ENCODE measurements at places on chromosomes 4 and X.

GRCh38 chrX:39445336-39445735, 644.1 kb downstream of the MID1IP1 start:
- DNase-seq = no peak

DNA sequence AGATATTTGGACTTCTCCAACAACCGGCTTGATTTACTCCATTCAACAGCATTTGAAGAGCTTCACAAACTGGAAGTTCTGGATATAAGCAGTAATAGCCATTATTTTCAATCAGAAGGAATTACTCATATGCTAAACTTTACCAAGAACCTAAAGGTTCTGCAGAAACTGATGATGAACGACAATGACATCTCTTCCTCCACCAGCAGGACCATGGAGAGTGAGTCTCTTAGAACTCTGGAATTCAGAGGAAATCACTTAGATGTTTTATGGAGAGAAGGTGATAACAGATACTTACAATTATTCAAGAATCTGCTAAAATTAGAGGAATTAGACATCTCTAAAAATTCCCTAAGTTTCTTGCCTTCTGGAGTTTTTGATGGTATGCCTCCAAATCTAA, 19.3 kb upstream of the TLR8 start:
- DNase-seq = no peak

DNA sequence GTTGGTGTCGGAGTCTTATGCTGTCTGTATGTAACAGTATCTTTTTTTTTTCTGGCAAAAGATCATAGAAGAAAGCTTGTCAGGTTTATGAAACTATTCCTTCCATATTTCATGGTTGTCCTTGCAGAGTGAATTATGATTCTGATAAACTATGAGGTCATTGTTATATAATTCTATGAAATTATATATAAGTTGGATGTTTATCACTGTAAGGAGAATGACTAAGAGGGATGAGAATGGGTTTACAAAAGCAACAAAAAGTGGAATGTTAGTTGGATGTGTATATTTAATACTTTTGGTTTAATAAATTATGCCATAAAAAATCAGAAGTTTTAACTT, 43.1 kb downstream of the RAPGEF2 start:
- no peak for DNase-seq

GRCh38 chr4:120065974-120066516, 603 bp downstream of the MAD2L1 start:
- no peak for DNase-seq

DNA sequence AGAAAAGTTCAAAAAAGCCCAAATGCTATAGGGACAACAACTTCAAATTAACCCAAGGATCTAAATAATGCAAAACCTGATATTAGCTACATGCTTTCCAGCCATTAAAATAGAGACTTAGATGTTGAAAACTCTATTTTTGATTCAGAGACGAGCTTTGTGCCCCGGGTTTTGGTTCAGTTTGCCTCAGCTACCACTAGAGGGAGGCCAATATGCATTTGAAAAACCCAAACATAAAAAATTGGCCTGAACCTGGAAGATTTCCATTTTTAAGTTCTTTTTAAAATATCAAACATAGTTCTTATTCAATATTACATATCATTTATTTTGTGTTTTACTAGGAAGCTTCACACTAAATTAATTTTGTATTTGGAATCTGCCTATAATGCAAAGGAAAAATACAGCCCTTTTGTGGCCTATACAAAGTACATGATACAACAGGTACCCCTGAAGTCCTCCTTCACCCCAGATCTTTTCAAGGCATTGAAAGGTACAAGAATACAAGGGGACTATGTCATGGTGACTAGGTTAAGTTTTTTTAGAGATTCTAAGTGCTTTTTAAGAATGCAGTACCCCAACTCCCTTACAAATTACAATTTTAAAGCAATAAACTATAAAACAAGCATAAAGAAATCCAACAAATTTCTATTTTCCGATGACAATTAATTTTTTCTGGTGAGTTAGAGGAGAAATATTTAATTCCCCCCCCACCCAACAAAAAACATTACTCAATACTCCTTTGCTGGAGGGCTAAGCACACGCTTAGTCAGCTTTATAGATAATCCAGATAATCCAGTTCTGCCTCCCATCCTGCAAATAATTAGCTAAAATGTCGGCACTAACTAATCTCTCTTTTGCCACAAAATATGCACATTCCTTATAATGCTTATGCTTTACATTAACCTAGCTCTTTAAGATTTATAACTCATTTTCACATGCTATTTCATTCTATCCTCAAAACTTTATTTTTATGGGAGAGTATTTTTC, 97.7 kb upstream of the PTPN13 start:
- no peak for DNase-seq

GRCh38 chr4:89657931-89658700, 178.8 kb downstream of the SNCA start:
- no peak for DNase-seq

- no peak for DNase-seq
Observed at GRCh38 chrX:46433892-46434291, 111.3 kb downstream of the ZNF674 start.

DNA sequence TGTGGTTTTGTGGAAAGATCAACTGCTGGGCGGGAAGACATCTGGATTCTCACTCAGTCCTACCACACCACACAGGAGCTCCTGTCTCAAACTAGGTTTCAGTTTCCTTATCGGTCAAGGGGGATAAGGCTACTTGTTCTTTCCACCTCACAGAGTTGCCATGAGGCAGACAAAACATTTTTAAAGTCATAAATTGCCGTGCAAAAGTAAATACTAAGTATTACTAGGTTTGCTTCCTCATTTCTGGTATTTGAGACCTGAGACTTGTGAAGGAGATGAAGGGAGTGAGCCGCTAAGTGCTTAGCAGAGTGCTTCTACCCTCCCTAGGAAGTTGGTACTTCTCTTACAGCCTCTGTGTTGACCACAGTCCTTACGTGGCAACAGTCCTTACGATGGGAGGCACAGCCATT, 1.5 kb downstream of the LAP3 start:
- no peak for DNase-seq

- no peak for DNase-seq
Observed at GRCh38 chr4:71095545-71095944, 102.1 kb downstream of the DCK start.

GRCh38 chr4:147481577-147482109, 746 bp downstream of the EDNRA start:
- DNase-seq = no peak

- no peak for DNase-seq
Observed at GRCh38 chrX:7872042-7872441, 29.1 kb downstream of the VCX start.

DNA sequence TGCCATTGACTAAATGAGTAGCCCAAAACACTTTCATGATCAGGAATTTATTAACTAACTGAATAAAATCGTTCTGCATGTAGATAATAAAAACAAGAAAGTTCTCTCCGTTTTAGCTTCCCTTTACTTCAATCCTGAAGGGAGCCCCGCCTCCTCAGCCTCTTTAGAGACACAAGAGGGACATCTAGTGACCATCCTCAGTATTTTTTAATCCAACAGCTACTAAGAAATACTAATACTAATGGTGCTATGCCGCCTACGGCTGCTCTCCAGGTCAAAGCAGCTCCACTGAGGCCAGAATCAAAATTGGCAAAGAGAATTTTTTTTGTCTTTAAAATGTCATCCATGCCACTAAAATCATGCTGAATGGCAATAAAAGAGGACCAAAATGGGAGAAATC, 3.2 kb upstream of the PCDH19 start:
- DNase-seq = no peak

- DNase-seq = no peak
Observed at GRCh38 chr4:149056615-149057014, 614.4 kb upstream of the NR3C2 start.

GRCh38 chrX:69179380-69179911, 14.2 kb upstream of the PJA1 start:
- DNase-seq = no peak

GRCh38 chrX:21655901-21656586, 2.1 kb downstream of the KLHL34 start:
- DNase-seq = no peak

DNA sequence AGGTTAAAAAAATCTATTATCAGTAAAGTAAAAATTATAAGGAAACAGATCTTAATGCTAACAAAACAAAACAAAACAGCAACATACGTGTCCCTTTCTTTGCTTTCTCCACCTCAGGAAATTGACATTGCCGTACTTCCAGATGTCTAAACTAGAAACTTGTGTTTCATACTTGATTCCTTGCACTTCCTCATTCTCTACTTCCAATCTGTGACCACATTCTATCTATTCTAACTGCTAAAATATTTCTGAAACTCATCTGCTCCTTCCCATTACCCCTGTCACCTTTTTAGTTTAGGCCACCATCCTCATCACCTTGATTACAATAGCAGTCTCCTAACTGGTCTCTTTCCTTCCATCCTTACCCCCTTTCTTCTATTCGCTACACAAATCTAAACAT, 22.5 kb upstream of the RPA4 start:
- no peak for DNase-seq

GRCh38 chrX:153686711-153687110, 1.0 kb upstream of the SLC6A8 start:
- DNase-seq = no peak

- DNase-seq = no peak
Observed at GRCh38 chrX:39883666-39884065, 214.1 kb downstream of the BCOR start.

DNA sequence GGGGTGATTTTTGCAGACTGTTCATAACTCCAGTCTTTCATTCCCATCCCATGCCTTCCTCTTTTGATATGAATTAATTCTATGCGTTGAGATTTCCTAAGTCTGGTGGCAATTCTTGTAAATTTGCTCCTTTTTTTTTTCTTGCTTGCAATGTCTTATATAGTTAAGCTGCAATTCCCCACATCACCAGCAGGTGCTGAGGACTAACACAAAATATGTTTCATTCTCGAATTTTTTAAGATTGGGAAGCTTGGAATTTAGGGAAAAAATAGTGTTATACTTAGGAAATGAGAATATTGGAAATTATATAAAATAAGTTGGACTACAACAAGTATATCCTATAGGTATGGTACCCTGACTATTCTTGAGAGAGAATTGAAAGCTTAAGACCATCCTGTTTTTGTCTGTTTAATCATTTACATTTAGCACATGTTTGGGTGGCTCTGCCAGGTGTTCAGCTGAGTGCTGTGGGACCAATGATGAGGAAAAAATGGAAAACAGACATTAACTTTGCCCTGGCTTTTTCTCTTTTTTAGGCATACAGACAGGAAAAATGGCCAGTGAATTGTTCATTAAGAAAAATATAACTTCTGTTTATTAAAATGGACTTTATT, 30.2 kb downstream of the AFF2 start:
- DNase-seq = no peak

DNA sequence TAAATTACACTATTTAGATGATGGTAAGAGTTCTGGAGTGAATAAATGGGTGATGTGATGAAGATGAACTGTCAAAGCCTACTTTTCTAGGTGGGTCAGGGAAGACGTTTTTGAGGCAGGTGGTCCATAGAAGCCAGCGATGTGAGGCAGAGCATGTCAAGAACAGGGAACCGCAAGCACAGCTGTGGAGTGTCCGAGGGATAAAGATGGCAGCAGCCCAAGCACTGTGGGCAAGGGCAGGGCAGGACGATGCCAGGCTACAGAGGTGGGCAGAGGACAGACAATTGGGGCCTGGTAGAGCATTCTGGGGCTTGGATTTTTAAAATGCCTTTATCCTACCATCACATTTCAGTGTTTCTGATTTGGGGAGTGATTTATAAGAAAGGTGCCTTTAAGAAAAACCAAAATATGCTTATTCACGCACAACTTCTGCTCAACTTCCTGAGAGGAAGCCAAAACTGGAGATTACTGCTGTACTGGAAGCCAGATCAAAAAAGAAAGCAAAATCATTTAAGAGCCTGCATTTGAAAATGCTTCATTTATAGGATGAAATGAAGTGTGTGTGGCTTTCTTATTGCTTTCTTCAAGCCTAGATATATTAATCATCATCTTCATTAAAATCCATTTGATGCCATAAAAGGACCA, 119.0 kb upstream of the WDR17 start:
- no peak for DNase-seq
